ENCODE measurements at places on chromosomes 5 and 9. TPM values are rescaled to one million over a fixed set of nuclear protein-coding genes. Genes with fewer than 3 reads are reported as not detected.

PCDHGA10 gene
- polyA plus RNA-seq = not detected

DNA sequence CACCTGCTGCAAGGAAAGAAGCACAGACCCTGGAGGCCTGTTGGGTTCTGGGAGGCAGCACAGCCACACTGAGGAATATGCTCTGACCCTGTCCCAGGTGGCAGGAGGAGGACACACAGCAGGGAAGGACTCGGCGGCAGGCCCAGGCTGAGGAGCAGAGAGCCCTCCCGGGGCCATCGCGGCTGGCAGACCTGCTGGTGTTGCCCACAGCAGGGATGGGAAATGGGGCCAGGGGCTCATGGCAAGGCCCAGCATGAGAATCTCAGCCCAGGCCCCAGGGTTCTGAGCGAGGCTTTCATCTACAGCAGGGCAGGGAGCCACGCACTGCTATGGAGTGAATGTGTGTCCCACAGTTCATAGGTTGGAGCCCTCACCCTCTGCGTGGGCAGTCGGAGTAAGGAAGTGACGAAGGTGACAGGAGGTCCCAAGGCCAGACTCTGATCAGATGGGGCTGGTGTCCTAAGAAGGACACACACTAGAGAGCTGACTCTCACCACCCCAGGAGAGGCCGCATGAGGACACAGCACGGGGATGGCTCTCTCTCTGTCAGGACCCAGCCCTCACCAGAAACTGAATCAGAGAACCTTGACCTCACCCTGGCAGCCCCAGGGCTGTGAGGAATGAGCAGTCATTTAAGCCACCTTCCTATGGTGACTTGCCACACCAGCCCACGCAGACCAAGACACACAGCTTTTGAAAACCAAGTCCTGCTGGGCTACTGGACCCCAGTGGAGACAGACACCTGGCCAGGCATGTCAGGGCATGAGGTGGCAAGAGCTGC is 10.3 kb upstream of the GPSM1 start:
- H3K27me3 ChIP-seq = no peaks in the 10 kb centered on the region
- no peaks in the 10 kb centered on the region for H3K4me1 ChIP-seq
- H3K4me3 ChIP-seq = no peak overlapping the region
- H3K27ac ChIP-seq = no peak overlapping the region
- no peaks in the 10 kb centered on the region for H3K36me3 ChIP-seq

GRCh38 chr9:92590377-92590776 is 54.6 kb upstream of the ECM2 start:
- H3K27me3 ChIP-seq = no peaks in the 10 kb centered on the region
- H3K4me3 ChIP-seq = no peak overlapping the region
- no peaks in the 10 kb centered on the region for H3K4me1 ChIP-seq
- DNase-seq = no peak
- no peak overlapping the region for H3K27ac ChIP-seq

- H3K27ac ChIP-seq = no peak overlapping the region
- no peak overlapping the region for H3K4me3 ChIP-seq
- H3K36me3 ChIP-seq = no peaks in the 10 kb centered on the region
- no peak for DNase-seq
- H3K4me1 ChIP-seq = no peaks in the 10 kb centered on the region
Measured at GRCh38 chr5:160747987-160748386, 104.0 kb downstream of the ATP10B start.

GPR21 gene
- polyA plus RNA-seq = not detected

- no peaks in the 10 kb centered on the region for H3K27me3 ChIP-seq
- H3K4me3 ChIP-seq = no peak overlapping the region
- DNase-seq = no peak
- no peaks in the 10 kb centered on the region for H3K4me1 ChIP-seq
- no peaks in the 10 kb centered on the region for H3K36me3 ChIP-seq
Measured at GRCh38 chr9:108224716-108225115, 631.1 kb downstream of the ACTL7B start.

DNA sequence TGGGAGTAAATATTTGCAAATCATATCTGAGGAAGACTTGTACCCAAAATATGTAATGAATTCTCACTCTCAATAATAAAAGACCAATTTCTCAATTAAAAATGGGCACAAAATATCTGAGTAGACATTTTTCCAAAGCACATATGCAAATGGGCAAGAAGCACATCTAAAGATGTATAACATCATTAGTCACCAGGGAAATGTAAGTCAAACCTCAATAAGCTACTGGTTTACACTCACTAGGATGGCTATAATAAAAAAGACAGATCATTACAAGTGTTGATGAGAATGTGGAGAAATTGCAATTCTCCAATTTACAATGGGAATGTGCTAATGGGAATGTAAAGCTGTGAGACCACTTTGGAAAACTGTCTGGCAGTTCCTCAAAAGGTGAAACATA is 13.9 kb downstream of the PCSK5 start:
- H3K36me3 ChIP-seq = no peaks in the 10 kb centered on the region
- no peaks in the 10 kb centered on the region for H3K27me3 ChIP-seq
- no peak overlapping the region for H3K4me3 ChIP-seq
- no peak for DNase-seq
- no peak overlapping the region for H3K27ac ChIP-seq
- H3K4me1 ChIP-seq = no peaks in the 10 kb centered on the region

Data from CD4-positive, CD25-positive, alpha-beta regulatory T cell (primary cell).